ENCODE measurements at places on chromosomes 4 and X. TPM values are rescaled to one million over a fixed set of nuclear protein-coding genes. Genes with fewer than 3 reads are reported as not detected.

CSAG2 gene
- total RNA-seq = not detected

SYNPO2 gene
- 0.20 TPM for total RNA-seq

DNA sequence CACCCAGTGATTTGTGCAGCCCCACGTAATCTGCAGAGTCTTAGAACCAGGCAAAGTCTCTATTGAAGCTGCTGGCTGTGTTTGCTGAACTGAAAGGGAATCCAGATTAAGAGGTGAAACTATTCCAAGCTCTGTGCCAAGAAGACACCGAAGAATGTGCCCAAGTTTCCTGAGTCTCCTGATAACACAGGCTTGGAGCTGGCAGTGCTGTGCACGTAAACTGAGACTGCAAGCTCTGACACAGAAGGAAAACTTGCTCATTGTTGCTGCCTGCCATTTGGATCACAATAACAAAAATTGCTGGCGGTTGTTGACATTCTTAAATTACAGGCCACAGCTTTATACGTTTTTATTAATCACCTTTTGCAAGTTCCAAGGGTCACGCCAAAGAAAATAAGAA lies 60.2 kb upstream of the VCX3B start:
- no peaks in the 10 kb centered on the region for H3K4me1 ChIP-seq
- DNase-seq = no peak
- no peak overlapping the region for H3K4me3 ChIP-seq
- H3K27ac ChIP-seq = no peak overlapping the region
- no peaks in the 10 kb centered on the region for H3K36me3 ChIP-seq

- peaks cover 46% of the 10 kb centered on the region for H3K36me3 ChIP-seq
- peak overlapping the region; percentile 99 for H3K27ac ChIP-seq
- peak; percentile 58 for DNase-seq
- no peaks in the 10 kb centered on the region for H3K27me3 ChIP-seq
Measured at GRCh38 chr4:173333658-173334084, 487 bp downstream of the HMGB2 start.

DNA sequence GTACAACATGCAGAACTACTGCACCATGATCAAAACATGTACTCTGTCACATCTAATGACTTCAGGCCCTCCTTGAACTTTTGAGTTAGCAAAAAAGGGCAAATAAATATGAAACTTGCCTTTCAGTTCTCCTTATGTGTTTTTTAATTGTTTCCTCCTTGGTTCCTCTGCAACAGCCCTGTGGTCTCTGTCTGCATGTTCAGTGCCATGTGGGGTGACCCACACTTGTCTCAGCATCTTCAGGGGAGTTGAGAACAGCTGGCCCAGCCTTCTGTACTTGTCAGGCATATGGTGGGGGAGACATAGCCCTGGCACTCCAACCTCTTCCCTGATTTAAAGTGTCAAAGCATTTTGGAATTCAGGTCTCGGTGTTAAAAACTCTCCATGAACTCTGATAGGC lies 188.0 kb upstream of the PGRMC2 start:
- H3K36me3 ChIP-seq = no peaks in the 10 kb centered on the region
- H3K27ac ChIP-seq = no peak overlapping the region
- no peaks in the 10 kb centered on the region for H3K27me3 ChIP-seq
- no peak for DNase-seq

PITX2 gene
- 0.90 TPM for total RNA-seq

DNA sequence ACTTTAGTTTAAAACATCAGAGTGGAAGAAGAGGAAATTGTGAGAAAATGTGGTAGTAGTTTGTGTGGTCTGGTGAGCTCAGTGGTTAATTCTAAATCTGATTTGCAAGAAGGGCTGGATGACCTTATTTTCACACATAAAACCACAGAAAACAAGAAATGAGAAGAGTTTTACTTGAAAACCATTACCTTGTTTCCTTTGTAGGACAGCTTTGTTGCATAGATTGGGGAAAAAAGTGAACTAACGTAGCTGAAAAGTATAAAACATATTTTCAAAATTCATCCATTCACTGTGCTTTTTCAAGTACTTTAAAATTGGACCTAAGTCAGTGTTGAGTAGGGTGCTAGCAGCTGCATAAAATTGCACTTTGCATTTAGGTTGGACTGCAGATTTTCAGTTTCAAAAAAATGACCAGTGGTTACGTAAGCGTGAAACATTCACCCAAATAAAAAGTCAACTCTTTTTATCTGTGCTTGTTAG lies 211.3 kb downstream of the ARHGAP10 start:
- no peaks in the 10 kb centered on the region for H3K4me1 ChIP-seq
- H3K27me3 ChIP-seq = no peaks in the 10 kb centered on the region
- no peaks in the 10 kb centered on the region for H3K36me3 ChIP-seq

PCDH19 gene
- total RNA-seq = 0.80 TPM

GRCh38 chr4:185931986-185932385 lies 120.0 kb upstream of the SORBS2 start:
- H3K27ac ChIP-seq = no peak overlapping the region
- H3K36me3 ChIP-seq = no peaks in the 10 kb centered on the region
- H3K27me3 ChIP-seq = peaks cover 6% of the 10 kb centered on the region
- DNase-seq = no peak

STARD8 gene
- total RNA-seq = 0.11 TPM

DNA sequence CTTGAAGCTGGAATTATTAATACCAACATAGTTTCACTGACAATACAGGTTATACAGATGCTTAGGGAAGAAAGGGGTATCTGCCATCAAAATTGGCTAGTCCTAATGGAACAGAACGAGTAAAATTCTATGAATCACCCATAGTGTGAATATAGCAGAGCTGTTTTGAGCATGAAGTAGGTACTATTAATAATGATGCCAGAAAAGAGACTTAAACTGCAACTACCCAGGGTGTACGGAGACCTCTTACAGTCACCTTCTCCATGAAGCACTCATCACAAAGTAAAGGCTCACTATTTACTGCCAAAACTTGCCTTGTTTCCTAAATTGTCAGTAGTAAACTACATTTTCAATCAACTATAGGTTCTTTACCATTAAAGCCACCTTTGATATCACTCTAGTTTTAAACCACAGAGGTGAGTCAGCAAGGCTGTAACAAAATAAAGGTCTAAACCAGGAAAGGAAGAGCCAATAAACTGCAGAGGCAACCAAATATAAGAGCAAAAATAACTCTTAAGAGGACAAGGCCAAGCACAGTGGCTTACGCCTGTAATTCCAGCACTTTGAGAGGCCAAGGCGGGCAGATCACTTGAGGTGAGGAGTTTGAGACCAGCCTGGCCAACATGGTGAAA lies 114.4 kb downstream of the FRYL start:
- DNase-seq = no peak
- H3K27me3 ChIP-seq = no peaks in the 10 kb centered on the region
- H3K4me3 ChIP-seq = no peak overlapping the region

GRCh38 chr4:54659313-54659712 lies 1.6 kb downstream of the KIT start:
- H3K27me3 ChIP-seq = no peaks in the 10 kb centered on the region
- peak overlapping the region; percentile 62 for H3K4me3 ChIP-seq
- no peaks in the 10 kb centered on the region for H3K36me3 ChIP-seq
- H3K4me1 ChIP-seq = peaks cover 28% of the 10 kb centered on the region
- H3K27ac ChIP-seq = no peak overlapping the region
- no peak for DNase-seq

RAB9B gene
- total RNA-seq = 0.67 TPM

AWAT2 gene
- not detected for total RNA-seq

PALLD gene
- 44.1 TPM for total RNA-seq

SCML2 gene
- total RNA-seq = 13.9 TPM

- no peak overlapping the region for H3K27ac ChIP-seq
- no peaks in the 10 kb centered on the region for H3K36me3 ChIP-seq
- peaks cover 4% of the 10 kb centered on the region for H3K27me3 ChIP-seq
- H3K4me1 ChIP-seq = no peaks in the 10 kb centered on the region
Measured at GRCh38 chr4:6229671-6230501, 29.5 kb upstream of the JAKMIP1 start.

SLC9A6 gene
- 14.3 TPM for total RNA-seq

DNA sequence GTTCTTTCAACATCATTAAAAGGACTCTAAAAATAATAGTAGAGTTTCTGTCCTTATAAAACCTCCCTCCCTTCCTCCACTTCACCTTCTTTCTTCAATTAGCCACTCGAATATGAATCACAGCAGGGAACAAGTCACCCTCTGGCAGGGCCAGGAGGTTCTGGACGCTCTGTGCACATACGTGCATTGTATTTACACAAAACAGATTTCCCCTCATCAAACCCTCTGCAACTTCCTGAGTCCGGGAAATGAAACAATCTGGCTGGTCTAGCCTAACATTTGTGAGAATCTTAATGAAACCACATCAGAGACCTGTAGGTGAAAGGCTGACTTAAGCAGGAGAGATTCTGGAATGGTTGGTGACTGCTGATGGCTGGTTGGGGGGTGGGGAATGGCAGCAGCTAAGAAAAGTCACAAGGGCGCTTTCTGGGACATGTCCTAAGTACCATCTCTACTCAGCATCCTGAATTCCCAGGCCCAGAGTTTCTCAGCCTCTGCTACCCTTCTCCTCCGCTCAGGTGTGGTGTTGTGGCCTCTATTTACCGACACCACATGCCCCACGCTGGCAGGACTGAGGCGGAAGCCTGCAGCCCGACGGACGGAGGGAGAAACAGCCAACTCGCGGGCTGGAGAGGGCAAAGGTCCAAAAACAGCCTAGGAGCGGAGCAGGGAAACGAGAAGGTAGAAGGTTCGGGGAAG lies 1.0 kb downstream of the ZDHHC9 start:
- DNase-seq = no peak
- H3K4me1 ChIP-seq = no peaks in the 10 kb centered on the region
- H3K4me3 ChIP-seq = peak overlapping the region; percentile 65
- H3K27ac ChIP-seq = peak overlapping the region; percentile 58
